ENCODE measurements at places on chromosomes 5 and 9.
A peak's percentile ranks its signal among the peaks of the same experiment; 100 is the strongest.

GRCh38 chr5:143506836-143507552, 103.5 kb upstream of the NR3C1 start:
- DNase-seq: peak; percentile 53

- DNase-seq: no peak
Observed at GRCh38 chr5:150780816-150781221, 2.3 kb downstream of the SMIM3 start.

- no peak for DNase-seq
Observed at GRCh38 chr5:171152382-171152781, 156.7 kb upstream of the TLX3 start.

- DNase-seq: no peak
Observed at GRCh38 chr5:1096838-1097237, 15.0 kb downstream of the SLC12A7 start.

DNA sequence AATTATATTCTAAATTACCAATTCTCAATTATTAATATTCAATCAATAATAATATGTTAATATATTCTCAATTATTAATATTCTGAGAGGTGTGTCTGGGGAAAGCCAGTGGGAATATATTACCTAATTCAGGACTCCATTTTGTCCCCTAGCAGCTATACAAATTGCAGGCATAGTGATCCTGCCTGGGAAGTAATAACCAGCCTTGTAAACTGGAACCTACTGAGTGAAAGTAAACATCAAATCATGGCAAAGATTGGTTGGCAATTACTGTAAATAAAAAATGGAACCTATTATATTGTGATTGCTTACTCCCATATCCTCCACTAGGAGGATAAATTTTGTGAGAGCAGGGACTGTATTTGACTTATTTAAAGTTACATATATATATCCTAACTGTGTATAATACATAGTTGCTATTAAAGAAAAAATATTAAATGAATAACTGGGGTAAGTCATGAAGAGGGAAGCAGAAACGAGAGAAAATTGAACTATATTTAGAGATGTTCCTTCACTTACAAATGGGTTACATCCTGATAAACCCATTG, 150.5 kb upstream of the ELL2 start:
- DNase-seq: no peak

DNA sequence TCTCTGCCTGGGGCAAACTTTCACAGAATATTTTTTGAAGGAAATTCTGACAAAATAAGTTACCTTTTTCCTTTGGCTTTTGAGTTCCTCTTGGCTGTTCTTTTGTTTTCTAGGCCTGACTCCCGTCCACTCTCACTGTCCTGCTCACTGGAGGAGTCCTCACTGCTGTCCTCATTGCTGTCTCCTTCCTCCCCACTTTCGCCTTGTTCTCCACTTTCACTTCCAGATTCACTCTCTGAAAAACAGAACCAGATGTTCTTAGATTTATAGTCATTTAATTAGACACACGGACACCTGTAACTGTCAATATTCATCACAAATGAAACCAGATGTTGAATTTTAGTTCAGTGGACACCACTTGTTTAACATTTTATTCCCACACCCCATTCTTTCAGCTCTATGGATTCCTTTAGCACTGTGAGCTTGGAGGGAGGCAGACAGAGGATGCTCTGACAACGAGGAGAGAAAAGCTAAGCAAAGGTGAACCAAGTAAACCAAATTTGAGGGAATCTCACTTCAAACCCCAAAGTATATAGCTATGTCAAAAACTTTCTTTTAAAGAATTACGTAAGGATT, 180.7 kb downstream of the AP3B1 start:
- DNase-seq: no peak

- no peak for DNase-seq
Observed at GRCh38 chr9:20242510-20243189, 379.6 kb downstream of the MLLT3 start.

- DNase-seq: no peak
Observed at GRCh38 chr9:128375865-128376264, 4.7 kb downstream of the URM1 start.

- no peak for DNase-seq
Observed at GRCh38 chr5:88732181-88732633, 150.8 kb downstream of the MEF2C start.

DNA sequence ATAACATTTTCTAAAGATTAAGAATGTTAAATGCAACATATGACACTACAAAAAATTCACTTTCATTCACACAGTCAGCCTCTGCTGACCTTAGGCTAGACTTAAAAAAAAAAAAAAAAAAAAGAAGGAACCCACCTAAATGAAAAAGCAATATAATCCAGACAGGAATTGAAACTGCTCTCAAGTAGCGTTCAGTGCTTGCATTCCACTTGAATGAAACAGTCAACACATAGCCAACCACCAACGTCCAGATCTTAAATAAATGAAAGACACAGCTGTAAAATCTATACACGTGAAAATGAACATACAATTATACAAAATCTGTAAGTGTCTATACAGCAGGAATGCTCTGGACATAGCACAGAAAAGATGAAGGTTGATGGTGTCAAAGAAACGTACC, 11.4 kb downstream of the TMEM245 start:
- no peak for DNase-seq

DNA sequence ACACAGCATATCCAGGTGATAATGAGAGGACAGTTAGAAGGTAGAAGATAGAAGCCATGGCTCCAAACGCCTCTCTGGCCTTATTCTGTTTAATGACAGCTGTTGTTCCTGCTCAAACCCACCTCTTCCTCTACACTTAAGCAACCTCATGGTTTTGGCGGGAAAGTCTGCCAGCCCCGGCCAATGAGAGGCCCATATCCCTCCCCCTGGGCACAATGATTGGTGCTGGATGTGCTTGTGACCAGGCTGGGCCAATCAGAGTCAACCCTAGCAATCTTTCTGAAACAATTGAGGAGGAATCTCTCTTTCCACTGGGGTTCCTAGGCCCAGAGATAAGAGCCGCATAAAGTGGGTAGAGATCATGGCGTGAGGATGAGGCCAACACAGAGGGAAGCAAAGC, 4.8 kb upstream of the GFI1B start:
- DNase-seq: no peak

GRCh38 chr5:60630836-60631235, 69.1 kb downstream of the DEPDC1B start:
- no peak for DNase-seq

- DNase-seq: peak; percentile 53
Observed at GRCh38 chr5:83927140-83927733, 206.6 kb upstream of the HAPLN1 start.

DNA sequence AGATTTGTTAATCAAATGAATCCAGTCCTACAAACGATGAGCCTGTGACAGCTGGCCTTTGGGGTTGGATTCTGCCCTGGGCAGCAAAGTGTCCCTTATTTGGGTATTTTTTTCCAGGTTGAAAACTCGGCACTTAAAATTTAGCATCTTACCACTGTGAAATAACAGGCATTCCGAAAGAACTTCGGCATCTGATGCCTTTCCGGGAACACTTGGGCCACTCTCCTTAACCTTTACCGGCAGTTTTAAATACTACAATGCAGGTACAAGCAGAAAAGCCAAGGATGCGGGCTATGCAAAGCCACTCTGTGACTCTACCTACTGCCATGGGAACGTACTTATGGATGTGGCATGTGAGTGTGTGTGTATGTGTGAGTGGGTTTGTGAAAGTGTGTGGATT, 1.0 kb upstream of the RASGRF2 start:
- no peak for DNase-seq

DNA sequence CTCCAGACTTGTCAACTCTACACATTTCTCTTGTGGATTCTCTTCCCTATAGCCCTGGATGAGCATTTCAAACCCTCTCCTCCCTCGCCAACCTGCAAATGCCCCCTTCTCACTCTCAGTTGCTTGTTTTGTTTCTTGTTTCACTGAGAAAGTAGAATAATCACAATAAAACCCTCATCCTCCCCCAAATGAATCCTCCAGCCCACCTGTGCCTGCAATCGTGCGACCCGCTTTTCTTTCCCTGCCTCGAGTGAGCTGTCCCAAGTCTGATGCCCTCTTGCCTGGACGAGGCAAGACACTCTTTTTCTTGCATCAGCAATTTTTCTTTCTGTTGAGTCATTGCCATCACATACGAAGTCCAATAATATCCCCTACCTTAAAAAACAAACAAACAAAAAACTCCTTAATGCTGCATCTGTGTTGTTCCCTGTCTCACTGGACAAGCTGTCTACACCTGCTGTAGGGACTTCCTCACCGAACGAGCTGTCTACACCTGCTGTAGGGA, 3.7 kb upstream of the CACNA1B start:
- DNase-seq: no peak

GRCh38 chr9:131020388-131020787, 11.4 kb downstream of the LAMC3 start:
- DNase-seq: no peak

- DNase-seq: peak; percentile 36
Observed at GRCh38 chr5:177606071-177607051, 6.4 kb downstream of the B4GALT7 start.

GRCh38 chr5:142405814-142406395, 81.1 kb upstream of the SPRY4 start:
- no peak for DNase-seq

GRCh38 chr5:121731377-121731776, 120.3 kb upstream of the FTMT start:
- DNase-seq: no peak
